ENCODE measurements at places on chromosomes 1 and 21.
A peak's percentile ranks its signal among the peaks of the same experiment; 100 is the strongest.

DNA sequence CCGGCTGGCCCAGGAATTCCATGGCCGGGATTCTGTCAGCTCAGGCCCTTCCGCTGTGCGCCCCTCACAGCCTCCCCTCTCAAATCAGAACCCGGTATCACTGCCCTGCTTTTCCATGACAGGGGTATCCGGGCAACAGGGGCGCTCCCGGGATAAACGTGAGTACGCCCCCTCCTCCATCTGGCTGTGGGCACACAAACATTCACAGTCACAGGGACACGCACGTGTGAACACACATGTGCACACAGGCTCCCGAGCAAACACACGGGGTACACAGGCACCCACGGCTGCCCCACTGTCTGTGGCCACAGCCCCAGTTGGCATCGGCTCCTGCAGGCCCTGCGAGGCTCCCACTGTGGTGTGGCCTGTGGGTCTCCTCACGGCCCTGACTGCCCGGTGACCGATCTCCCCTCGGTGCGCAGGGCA is 16.7 kb downstream of the COL6A1 start:
- no peak for DNase-seq

DNA sequence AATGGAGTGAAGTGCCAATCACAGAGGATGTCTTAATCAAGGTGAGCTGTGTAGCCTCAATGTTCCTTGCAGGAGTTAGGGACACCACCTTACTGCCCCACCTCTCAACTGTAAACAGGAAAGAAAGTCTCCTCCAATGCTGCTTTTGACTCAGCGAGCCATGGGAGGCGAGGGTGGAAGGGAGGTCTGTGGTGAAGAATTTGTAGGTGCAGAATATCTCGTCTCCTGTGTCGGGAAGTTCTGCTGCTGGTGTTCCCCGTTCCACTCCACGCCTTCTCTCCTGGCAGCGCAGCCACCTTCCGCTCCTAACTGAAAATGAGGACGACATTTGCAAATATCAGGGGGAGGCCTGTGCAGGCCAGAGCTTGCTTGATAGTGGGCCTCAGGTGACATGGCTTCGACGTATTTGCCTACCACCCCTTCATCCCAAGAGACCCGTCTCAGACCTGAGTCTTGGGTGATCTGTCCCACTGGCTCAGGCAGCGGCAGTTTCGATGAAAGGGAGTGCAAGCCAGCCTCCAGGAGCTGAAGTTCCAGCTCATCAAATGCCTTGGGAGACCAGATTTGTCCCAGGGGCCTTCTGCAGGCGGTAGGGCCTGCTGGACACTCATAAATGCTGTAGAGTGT is 368.3 kb upstream of the C1orf174 start:
- DNase-seq = no peak

- DNase-seq = no peak
Observed at GRCh38 chr1:227434808-227435444, 116.6 kb upstream of the CDC42BPA start.

DNA sequence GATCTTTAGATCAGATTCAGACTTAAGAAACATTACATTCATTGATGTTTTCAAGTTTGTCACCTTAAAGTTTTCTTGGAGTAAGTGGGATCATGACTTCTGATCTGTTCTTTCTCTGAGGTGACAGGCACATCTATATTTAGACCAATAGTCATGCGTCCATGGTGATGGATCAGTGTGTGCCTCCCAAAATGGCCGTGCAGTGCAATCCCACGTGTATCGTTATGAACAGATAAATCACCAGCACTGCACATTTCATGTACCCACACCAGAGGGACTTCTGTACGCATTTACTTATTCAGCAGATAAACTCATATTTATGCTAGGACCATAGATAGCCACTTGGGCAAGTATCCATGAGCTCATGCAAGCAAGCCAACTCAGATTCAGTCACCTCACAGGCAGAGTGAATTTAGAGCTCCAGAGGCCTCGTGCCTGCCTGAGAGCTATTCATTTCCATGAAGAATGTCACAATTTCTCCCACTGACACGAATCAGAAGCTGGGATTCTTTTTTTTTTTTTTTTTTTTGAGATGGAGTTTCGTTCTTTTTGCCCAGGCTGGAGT is 13.9 kb upstream of the WDR26 start:
- no peak for DNase-seq

GRCh38 chr1:30412241-30413110 is 310.9 kb downstream of the MATN1 start:
- no peak for DNase-seq

- peak; percentile 97 for DNase-seq
Observed at GRCh38 chr1:17765444-17766411, 10.6 kb downstream of the ACTL8 start.

All from foreskin fibroblast (primary cell).